Activated T-cell treated with anti-CD3 and anti-CD28 coated beads for 48 hours (primary cell): ENCODE measurements at places on chromosomes 1 and 21.

GRCh38 chr1:81254560-81254959, 546.2 kb upstream of the ADGRL2 start:
- DNase-seq: no peak

DNA sequence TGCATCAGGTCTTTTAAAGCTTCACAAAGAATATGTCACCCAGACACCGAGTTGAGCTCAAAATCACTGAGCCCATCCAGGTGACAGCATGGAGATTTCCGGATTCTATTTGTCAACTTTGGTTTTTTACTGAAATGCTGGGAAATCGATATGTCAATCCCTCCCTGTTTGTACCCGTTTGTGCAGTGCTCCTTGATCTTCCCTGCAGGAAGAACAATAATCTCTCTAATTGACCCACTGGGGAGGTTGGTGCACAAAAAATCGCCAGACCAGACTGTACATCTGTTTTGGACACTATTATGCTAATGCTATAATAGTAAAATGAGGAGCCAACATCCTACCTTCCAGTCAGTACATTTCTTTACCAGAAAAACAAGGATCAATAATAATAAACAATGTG, 1.8 kb downstream of the BARHL2 start:
- DNase-seq: no peak

- DNase-seq: no peak
These were observed 4.7 kb downstream of the OR14I1 start for GRCh38 chr1:248697907-248698306.

DNA sequence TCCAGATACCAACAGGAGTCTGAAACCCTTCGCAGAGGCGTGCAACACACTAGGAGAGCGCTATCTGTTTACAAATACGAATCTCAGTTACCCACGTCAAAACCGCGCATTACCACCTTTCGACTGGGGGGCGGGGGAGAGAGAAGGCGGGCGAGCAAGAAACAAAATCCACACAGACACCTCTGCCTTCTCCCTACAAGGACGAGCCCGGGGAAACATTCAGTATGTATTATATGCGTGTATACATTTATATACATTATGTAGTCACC, 722 bp downstream of the TUT4 start:
- DNase-seq: peak; percentile 59

GRCh38 chr21:43853851-43854772, 10.9 kb upstream of the AGPAT3 start:
- DNase-seq: no peak

DNA sequence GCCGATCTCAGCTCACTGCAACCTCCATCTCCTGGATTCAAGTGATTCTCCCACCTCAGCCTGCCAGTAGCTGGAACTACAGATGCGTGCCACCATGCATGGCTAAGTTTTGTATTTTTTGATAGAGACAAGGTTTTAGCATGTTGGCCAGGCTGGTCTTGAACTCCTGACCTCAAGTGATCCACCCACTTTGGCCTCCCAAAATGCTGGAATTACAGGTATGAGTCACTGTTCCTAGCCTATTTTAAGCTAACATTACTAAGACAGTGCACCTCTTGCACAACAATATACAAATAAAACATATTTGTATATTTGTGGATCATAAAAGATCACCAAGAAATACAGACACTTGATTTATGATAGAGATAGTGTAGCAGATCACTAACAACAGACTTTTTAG, 139.1 kb downstream of the DUSP10 start:
- no peak for DNase-seq

- DNase-seq: no peak
These were observed 357.6 kb upstream of the ZP4 start for GRCh38 chr1:238248356-238248755.

GRCh38 chr1:225250432-225250831, 177.4 kb downstream of the LBR start:
- no peak for DNase-seq

GRCh38 chr1:55689800-55690199, 474.6 kb upstream of the USP24 start:
- DNase-seq: no peak

- no peak for DNase-seq
These were observed 8.8 kb upstream of the CLCA4 start for GRCh38 chr1:86537928-86538695.

DNA sequence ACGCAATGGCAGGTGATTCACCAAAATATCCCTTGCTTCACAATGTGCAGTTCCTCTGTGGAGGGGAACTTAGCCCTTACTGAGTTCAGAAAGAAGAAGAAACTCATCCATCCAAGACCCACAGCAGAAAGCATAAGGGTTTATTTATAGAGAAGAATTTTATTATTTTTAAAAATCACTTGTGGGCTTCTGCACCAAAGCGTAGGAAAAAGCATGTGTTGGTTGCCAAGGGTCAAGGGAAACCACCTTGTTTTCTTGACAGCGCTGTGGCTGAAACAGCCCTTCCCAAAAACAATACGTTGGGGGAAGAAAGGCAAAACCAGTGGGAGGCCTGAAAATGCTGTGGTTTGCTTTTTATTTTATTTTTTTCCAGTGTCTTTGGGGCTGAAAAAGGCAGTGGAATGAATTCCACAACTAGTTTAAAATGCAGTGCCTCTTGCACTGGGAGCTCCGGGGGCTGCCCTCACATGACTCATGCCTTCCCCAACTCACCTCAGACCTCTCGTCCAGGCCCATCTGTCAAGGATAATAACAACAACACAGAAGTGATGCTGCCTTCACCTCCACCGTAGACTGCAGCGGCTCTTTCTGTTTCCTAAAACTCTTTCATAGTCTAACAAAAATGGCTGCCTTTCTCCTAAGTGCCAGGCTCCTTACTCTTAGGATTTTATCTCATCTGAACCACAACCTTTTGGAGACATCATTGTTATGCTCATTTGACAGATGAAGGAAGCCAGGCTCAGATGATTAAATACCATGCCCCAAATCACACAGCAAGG, 224.2 kb upstream of the JUN start:
- no peak for DNase-seq

DNA sequence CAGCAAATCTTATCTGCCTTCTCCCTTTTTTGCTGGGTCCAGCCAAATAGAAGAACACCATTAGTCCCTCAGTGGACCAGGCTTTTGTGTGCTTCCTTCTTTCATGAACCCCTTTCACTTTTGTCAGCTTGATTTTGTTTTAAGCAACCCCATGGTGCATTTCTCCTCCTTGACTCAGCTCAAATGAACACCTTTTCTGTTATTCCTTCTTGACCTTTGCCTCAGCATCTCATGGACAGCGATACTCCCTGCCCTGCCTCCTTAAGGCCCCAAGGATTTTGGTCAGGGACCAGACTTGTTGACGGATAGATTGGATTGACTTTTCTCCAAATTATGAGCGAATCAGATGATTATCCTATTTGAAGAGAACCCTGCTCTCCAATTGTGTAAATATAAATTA, 356.6 kb upstream of the USP24 start:
- no peak for DNase-seq

- DNase-seq: no peak
These were observed 59.2 kb upstream of the EPS8L3 start for GRCh38 chr1:109822749-109823542.

GRCh38 chr1:184194236-184194635, 142.7 kb downstream of the TSEN15 start:
- DNase-seq: no peak

DNA sequence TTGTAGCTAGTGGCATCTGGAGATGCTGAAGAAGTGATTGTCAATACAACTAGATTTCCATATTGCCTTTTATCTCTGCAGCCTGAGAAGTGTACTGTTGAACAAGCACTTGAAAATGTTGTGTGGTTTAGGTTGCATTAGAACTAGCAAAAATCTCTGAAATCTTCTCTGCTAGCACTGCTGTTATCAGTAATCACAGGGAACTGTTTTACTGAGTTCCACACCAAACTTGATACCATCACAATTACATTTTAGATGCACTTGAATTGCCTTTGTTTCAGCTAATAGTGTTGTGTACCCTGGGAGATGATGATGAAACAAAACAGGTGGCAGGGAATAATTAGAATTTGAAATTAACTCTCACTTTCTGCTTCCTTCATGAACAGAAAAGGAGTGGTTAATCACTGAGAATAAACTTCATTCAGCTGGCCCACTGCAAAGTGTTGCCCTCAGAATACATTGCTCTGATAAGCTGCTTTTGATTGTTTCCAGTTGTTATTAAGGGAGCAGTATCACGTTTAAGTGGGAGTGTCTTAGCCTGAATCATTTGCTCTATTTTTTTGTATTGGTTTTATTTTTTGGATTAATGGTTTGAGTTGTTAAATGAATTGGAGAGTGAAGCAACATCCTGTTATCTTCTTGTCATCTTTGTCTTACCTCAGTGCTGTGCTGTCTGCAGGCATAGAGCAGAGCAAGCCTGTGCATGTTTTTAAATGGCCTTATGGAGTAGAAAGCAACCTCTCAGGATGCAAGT, 13.0 kb downstream of the FAM20B start:
- DNase-seq: no peak

GRCh38 chr1:228101614-228101993, 1.5 kb downstream of the C1orf35 start:
- DNase-seq: no peak

GRCh38 chr1:152148981-152149380, 10.0 kb downstream of the RPTN start:
- no peak for DNase-seq

GRCh38 chr1:101165532-101165931, 71.3 kb upstream of the S1PR1 start:
- DNase-seq: no peak

GRCh38 chr1:214154596-214155292, 126.2 kb upstream of the SMYD2 start:
- DNase-seq: no peak

DNA sequence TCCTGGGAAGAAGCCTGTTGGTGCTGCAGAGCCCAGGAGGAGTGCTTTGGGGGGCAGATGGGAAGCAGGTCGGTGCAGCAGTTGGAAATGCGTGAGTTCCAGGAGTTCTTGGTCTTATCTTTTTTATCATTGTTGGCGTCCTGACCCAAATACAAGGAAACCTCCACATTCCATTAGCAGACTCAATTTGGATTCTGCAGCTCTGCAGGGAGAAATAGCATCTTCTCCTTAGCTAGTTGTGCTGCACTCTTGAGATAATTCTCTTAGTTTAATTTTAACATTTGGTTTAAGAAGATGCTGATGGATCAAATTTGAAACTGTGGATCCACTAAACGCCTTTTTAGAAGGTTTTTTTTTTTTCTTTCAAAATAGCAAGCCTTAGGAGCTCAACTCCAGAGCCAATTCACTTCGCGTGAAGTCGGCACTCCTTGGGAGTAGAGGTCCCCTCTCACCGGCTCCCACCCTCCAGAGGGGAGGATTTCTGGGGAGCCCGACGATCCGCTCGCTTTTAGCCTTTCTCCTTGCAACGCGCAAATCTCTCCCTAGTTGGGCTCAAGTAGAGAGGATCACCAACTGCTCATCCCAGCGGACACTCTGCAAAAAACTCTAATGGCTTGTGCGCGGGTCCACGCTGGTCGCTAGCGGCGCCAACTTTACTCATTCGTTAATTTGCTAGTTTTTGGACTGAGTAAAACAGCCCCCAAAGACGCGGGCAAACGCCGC, 1.3 kb downstream of the PLD5 start:
- DNase-seq: no peak

GRCh38 chr1:11397151-11397901, 81.6 kb upstream of the DISP3 start:
- DNase-seq: no peak

DNA sequence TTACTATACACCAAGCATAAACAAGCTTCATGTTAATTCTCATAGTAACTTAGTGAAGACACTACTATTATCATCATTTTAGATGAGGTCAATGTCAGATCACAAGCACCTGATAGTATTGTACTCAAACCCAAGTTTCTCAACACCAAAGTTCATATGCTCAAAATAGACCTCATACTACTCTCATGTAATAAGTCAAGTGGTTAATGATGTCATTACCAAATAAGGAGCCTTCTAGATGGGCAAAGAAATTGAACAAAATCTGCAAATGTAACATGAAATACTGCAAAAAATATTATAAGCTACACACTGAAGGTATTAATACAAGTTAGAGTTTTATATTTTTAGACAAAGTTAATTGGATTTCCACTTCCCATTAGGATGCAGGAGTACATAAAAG, 144.0 kb upstream of the CHRM3 start:
- no peak for DNase-seq

DNA sequence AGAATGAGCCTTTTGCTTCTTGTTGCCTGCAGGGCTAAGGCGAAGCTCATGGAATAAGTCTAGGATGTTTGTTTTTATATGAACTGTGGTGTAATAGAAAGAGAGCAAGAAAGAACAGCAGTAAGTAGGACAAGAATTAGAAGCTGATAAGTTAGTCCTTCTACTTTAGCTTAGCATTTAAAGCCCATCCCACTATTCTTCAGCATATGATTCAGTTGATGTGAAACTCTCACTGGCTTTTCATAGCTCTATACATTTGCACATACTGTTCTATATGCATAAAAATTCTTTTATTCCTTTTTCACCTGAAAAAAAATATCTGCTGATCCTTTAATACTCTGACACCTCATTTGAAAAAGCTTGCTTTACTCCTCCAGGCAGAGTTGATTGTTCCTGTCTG, 712.0 kb downstream of the USP25 start:
- DNase-seq: no peak

- no peak for DNase-seq
These were observed 44.0 kb downstream of the NTNG1 start for GRCh38 chr1:107184888-107185287.

DNA sequence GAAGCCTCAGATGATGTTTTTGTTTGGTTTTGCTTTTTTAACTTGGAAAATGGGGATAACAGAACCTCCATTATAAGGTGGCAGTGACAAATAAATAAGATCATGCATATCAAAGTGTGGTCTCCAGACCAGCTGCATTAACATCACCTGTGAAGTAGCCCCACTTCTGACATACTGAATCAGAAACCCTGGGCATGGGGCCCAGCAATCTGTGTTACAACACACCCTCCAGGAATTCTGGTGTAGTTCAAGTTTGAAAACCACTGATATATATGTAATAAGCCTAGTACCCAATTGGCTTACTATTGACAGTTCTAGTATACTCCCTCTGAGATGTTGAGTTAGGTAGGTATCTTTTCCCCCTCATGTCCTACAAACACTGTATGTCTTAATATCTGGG, 24.1 kb upstream of the RNF19B start:
- DNase-seq: no peak

GRCh38 chr1:171460018-171460620, 25.2 kb upstream of the PRRC2C start:
- no peak for DNase-seq

- DNase-seq: no peak
These were observed 42.2 kb downstream of the LRRC53 start for GRCh38 chr1:74470251-74470650.

- no peak for DNase-seq
These were observed 3.0 kb upstream of the TMEM54 start for GRCh38 chr1:32903991-32904785.
